ENCODE measurements at places on chromosomes 1 and 21.

GRCh38 chr1:112599477-112599876 lies 19.5 kb downstream of the ST7L start:
- DNase-seq = no peak

DNA sequence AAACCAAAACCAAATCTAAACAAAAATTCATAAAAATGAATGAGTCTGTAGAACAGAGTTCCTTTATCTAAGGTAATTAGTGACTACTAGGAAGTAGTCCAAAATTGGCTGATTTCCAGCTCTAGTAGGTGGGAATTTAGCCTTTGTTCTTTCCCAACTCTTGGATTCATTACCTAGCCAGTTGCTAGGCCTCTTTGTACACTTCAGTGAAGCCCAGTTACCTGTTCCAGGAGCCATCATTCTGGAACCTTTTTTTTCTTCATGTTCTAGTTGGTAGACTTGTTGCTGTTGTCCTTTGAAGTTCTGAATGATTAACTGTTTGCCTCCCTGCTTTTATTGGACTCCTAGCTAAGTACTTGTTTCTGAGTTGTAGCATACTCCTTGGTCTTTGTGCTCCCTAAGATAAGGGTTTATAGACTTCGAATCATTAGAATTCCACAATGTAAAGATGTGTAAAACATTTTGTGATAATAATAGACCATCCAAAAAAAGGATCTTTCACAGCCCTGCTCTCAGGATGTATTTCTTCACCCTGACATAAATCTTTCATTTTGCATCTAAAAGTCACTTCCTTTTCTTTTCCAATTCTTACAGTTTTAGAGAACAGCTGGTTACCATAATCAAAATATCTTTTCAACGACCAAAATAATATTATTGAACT lies 9.8 kb downstream of the PLA2G4A start:
- DNase-seq = no peak

GRCh38 chr1:28640766-28641165 lies 2.1 kb downstream of the TAF12 start:
- no peak for DNase-seq

GRCh38 chr1:31027693-31028526 lies 37.6 kb downstream of the PUM1 start:
- no peak for DNase-seq
